NCI-H524 treated with DMSO at 0.1 percent for 48 hours (cell line): ENCODE measurements at places on chromosomes 2 and 18.

DNA sequence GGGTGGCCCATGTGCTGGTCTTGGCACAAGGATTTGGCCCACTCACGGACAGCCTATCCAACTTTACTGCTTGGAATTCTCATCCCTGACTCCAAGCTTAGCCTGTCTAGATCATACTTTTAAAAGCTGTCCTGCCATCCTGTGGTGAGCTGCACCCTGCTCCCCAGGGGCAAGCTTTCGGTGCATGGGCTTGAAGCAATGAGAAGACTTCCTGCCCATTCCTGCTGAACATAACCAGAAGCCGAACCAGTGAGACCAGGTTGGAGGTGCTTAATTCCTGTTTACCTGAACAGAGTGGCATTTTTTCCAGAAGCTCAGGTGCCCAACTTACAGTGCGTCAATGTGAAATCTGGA is 154.5 kb downstream of the ANTXR1 start:
- DNase-seq: no peak

DNA sequence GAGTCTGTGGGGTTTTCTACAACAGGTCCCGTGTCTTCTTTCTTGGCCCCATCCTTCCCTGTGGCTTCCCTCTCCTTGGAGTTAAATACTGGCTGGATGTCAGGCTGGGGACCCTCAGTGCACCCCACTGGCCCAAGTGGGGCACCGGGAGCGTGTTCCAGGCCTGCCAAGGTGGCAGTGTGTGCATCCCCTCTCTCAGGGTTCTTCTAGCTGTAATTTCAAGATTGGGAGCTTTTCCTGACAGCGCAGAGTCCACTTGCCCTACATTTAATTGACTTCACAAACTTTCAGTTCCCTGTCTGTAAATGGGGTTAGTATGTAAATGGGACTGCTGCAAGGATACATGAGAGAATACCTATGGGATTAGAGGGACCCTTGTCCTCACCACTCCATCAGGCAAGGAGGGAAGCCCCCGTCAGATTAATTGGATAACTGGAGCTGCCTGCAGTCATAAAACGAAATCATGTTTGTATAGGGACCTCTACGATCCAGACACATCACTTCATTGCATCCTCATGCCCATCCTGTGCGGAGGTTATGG is 66.6 kb downstream of the IL1R2 start:
- no peak for DNase-seq

DNA sequence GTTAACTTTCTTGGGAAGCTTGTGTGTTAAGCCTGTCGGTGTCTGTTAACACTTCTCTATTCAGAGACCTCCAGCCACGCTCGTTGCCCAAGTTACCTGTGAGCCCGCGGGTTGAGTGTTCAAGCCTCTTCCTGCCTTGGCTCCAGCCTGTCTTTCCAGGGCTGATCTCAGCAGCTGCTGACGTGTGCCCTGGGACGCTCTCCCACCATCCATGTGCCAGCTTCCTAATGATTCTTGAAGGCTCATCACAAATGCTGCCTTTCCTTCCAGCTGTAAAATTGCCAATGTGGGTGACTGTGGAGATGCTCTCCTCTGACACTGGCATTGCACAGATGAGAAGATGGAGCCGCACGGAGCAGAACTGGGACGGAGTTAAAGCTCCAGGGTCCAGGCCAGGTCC is 6.1 kb downstream of the RNF144A start:
- no peak for DNase-seq

DNA sequence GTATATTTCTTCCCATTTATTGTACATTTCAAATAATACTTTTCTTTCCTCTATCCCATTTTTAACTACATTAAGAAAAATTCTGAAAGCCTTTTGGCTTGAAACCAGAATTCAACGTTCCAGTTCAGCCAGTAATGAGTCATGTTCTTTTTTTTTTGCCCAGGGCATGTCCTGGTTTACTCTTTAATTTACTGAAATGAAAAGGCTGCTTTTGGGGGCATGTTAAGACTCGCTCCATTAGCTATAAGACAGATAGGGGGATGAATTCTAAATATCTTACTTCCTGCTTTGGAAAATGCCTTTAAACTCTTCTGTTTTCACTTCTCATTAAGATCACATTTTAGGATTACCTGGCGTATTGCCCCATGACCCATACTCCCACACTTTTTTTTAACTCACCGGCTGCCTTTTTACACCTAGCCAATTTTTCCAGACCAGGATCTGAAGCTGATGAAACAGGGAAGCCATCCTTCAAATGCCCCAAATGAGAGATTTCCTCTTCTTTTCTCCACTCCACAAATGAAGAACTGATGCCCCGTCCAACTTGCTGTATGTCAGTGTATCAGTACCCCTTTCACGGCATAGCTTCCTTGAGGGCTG is 585 bp downstream of the ABCA12 start:
- no peak for DNase-seq

DNA sequence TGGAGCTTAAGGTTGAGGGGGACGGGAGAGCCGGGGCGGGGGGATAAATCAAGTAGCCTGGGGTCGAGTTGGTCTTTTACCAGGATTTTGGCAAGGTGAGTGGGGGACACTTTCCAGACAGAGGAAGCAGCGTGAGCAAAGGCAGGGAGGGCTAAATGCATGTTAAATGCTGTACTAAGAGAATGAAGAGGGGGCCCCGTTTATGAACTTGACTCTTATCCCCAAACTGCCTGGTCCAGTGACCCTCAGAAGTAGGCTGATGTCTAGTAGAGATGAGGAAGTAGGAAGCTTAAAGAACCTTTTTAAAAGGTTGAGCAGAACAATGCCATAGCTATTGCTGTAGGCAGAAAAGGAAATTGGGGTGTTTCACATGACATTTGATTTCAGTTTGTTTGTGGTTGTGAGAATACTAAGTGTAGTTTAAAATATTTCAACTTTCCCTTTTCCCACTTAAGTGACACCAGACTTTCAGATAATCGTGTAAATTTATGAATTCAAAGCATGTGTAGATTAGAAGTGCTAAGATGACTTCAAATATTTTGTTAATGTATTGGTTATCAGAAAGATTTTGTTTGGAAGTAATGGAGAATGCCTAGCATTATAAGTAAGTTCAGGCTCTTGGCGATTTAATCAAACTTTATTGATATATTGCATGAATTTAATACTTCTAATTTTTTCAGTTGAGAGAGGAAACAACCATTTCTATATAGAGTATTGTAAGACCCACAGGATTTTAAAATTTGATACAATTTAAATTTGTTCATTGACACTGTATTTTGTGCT is 1.8 kb downstream of the REL start:
- no peak for DNase-seq
